Naive thymus-derived CD4-positive, alpha-beta T cell (primary cell): ENCODE measurements at places on chromosomes 5 and 9. TPM values are rescaled to one million over a fixed set of nuclear protein-coding genes. Genes with fewer than 3 reads are reported as not detected.

GRCh38 chr9:75230469-75230868 is 142.2 kb downstream of the OSTF1 start:
- DNase-seq: no peak

- DNase-seq: no peak
Observed at GRCh38 chr9:8095672-8096086, 296.1 kb upstream of the DMAC1 start.

GRCh38 chr5:133746834-133747233 is 134.5 kb upstream of the FSTL4 start:
- DNase-seq: no peak

DNA sequence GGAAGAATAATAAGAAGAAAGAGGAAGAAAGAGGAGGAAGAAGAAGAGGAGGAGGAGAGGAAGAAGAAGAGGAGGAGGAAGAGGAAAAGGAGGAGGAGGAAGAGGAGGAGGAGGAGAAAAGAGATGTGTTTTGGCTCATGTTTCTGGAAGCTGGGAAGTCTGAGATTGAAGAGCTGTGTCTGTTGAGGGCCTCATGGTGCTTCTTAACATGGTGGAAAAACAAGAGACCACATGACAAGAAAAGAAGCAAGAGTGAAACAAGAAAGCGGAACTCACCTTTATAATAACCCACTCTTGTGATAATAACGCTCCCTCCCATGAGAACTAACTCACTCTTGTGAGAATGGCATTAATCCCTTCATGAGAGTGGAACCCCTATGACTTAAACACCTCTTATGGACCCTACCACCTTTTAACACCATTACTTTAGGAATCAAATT is 36.1 kb upstream of the RANBP6 start:
- no peak for DNase-seq

Gene CAPSL
- total RNA-seq: not detected

Gene IL9
- not detected for total RNA-seq

Gene KLF9
- total RNA-seq: 10.4 and 12.6 TPM in 2 replicates

- DNase-seq: no peak
Observed at GRCh38 chr9:17632994-17633393, 54.1 kb downstream of the SH3GL2 start.

- DNase-seq: no peak
Observed at GRCh38 chr9:130499804-130500263, 55.1 kb downstream of the ASS1 start.

DNA sequence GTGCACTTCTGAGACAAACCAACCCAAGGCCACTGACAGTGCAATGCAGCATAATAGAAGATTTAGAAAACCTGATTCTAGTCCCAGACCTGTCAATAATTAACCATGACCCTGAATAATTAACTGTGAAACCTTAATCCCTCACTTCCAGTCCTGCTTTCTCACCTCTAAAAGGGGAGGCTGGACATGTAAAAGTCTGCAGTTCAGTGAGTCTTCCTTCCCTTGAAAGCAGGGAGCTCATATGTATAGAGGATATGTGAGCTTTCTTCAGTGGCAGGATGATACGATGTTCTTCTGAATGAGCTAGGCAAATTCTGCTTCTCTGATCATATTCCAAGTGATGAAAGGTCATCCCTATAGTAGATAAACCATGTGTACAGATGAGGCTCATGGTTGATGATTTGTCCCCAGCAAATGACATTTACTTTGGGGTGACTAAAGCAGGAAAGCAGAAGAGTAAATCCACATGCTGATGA is 2.9 kb downstream of the KCNV2 start:
- DNase-seq: no peak

- DNase-seq: no peak
Observed at GRCh38 chr9:135805422-135806022, 101.8 kb downstream of the CAMSAP1 start.

Gene TAL2
- not detected for total RNA-seq

DNA sequence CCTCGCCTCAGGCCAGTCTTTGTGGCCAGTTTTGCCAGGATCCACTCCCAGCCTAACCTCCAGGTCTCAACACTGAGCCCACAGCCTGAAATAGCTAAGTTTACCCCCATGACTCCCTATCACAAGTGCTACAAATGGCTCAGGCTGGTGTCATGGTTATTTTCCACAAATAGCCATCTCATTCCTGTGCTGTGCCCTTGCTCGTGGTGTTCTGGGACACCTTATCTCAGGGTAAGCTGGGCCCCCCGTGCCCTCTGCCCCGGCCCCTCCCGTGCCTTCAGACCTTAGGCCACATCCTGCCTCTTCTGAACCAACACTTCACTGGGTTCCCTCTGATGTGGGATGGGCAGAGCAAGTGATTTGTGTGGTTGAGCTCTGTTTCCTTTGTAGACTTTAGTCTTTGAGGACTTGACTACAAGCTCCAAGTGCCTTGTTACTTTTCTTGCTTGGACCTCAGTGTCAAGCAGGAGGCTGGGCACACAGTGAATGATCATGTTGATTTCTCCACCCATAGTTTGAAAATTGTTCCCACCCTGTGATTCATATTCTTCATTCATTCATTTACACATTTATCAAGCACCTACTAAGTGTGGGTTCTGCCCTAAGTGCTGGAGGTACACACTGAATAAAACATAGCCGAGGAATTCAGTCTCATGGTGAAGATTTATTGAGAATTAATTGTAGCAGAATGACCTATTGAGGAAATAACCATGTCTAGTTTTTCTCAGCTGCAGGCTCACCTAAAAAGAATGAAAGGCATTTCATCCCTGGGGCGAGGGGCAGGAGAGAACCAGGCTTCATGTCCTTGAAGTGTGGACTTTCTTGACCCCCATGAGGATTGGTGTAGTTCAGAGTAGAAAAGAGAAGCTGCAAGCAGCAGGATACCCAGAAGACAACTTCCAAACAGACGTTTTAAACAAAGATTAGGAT is 84.5 kb upstream of the CTNNA1 start:
- peak; percentile 20 for DNase-seq

Gene FBN2
- total RNA-seq: 0.73 TPM

Gene MEF2C
- 0.05 and 0.07 TPM in 2 replicates for total RNA-seq

- DNase-seq: no peak
Observed at GRCh38 chr9:134282138-134282650, 44.1 kb upstream of the RXRA start.

DNA sequence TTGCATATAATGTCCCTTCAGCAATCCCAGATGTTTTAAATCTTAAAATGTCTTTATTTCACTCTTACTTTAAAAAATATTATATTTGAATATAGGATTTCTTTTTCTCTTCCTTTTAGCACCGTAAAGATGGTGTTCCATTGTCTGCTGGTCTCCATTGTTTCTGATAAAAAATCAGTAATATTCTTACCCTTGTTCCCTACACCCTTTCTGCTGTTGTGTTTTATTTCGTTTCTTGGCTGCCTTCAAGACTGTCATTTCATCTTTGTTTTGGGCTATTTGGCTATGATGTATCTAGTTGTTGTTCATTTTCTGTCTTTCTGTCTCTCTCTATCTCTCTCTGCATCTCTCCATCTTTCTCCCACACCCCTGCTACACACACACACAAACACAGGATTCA is 197.9 kb downstream of the IRX2 start:
- DNase-seq: no peak

- peak; percentile 8 for DNase-seq
Observed at GRCh38 chr9:130343445-130343918, 77.9 kb downstream of the HMCN2 start.

GRCh38 chr5:67297376-67297775 is 100.8 kb upstream of the CD180 start:
- DNase-seq: no peak

Gene ERMP1
- total RNA-seq: 37.1 and 37.5 TPM in 2 replicates

DNA sequence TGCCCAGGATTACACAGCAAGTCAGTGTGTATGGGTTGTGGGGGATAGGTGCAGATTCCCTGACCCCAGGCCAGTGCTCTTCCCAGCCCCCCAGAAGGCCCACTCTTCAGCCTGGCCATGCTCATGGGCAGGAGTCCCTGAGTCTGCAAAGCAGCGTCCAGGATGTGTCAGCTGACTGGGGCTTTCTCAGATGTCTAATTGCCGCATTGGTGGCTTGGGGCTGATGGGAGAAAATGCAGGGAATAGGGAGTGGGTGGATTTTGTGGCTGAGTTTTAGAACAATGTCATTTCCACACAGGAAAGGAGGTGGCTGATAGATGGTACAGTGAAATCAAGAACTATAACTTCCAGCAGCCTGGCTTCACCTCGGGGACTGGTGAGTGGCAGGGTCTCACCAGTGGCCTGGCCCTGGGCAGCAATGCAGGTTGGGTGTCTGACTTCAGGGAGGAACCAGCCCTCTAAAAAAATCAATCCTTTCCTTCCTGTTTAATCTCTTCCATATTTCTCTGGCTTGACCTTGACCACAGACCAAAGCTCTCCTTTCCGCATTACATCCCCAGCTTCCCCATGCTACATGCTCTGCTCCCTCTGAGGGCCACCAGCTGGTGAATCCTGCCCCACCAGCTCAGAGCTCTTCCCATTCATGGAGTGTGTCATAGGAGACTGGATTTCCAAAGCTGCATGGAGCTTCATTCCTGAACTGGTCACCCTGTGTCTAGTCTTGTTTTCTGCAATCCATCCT is 14.2 kb downstream of the GLIPR2 start:
- no peak for DNase-seq

Gene SCGB3A2
- total RNA-seq: not detected

Gene MSANTD3
- 13.4 TPM for total RNA-seq

- no peak for DNase-seq
Observed at GRCh38 chr5:163978897-163979296, 473.5 kb downstream of the MAT2B start.

Gene NSG2
- total RNA-seq: not detected

- no peak for DNase-seq
Observed at GRCh38 chr5:104084896-104085295, 522.3 kb upstream of the NUDT12 start.

- DNase-seq: no peak
Observed at GRCh38 chr5:26014206-26014605, 1024.2 kb downstream of the CDH9 start.

Gene IL4
- 6.0 TPM for total RNA-seq

GRCh38 chr9:109258481-109259302 is 62.2 kb downstream of the EPB41L4B start:
- DNase-seq: no peak

- DNase-seq: no peak
Observed at GRCh38 chr5:14834584-14835550, 36.7 kb downstream of the ANKH start.

DNA sequence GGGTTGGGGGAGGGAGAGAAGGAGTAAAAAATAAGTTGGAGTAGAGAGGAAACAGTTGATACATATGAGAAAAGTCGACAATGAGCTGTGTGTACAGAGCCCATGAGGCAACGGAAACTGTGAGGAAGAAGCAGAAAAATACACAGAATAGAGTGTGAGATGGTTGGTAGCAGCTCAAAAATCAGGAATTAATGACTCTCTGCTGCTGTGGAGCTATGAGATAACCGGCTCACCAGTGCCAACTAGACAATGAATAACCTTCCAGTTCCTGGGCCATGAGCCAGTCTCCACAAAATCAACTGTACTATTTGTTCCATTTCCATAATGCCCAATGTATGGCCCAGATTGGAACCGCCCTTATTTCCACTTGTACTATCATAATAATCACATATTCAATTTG is 53.1 kb upstream of the NREP start:
- DNase-seq: no peak

Gene PHAX
- 37.4 TPM for total RNA-seq

DNA sequence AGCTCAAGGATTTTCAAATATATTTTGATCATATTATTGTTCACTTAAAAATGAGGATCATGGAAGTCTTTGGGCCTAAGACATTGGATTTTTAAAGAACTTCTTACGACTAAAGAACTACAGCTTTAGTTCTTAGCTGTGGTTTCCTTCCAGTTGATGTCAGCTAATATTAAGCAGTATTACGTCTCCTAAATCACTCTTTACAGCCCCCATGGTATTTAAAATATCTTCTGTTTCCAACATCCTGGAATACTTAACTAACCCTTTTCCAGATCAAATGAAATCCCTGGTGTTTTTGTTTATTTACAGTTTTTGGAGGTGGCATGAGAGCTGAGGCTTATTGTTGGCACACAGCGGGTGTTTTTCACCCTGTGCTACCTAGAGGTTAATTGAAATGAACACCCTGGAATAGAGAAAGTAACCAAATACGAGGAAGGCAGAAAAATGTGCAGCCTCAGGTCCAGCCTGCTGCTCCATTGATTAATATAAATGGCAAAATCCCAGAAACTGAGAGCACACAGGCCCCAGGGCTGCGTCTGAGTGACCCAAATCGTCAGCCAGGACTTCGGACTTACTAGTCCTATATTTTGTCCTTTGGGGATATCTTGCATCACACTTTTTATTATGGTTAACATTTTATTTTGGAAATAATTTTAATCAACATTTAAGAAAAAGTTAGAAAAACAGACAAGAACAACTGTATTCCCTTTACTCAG is 52.3 kb upstream of the ICE1 start:
- no peak for DNase-seq

Gene PHYHD1
- total RNA-seq: 3.1 TPM

DNA sequence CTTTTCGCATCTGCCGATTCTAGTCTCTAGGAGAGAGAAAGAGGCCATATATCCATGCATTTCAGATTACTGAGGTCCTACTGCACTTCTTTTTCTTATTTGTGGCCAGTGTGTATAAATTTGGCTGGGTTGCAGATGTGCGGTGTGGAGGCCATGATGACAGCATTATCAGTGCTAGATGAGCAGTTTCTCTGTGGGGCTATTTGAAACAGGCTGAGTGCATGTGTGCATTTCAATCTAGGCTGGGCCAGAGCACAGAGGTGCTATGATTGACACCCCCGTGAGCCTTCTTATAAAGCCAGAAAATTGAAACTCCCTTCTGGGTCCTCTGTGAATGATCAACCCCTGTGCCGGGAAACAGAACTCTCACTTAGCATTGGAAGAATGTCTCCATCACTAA is 70.0 kb downstream of the TMEM252 start:
- no peak for DNase-seq

Gene CBY3
- not detected for total RNA-seq

Gene C9
- total RNA-seq: not detected in 2 replicates

Gene JAKMIP2
- 0.16 TPM for total RNA-seq

DNA sequence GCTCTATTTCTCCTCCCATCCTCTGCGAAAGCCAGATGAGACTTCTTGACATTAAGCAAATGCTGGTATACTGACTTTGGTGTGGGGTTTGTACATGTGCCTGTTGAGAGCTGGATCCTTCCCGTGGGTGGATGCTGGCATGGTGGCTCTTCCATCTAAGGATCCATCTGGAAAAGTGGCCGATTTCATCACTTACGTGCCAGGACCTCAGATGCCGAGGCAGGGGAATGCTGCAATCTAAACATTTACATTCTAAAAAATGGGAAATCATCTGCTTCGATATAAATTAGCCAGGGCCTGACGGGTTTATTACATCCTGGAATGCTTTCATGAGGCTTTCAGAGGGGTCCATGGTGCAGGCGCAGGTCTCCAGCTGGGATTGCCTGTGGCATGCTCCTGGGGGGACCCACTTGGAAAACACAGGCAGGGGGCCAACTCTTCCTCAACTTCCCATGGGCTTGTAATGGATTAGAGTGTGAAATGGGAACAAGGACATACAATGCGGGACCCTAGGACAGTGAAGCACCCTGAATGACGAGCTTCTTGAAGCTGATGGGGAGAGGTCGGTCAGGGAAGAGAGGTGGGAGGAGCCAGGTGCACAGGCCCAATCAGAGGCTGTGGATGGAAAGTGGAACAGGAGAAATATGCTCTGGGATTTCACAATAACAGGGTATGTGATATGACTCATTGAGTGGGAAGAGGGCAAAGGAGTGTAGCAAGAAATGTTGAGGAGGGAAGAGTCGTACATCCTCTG is 105.5 kb upstream of the PITX1 start:
- no peak for DNase-seq

Gene PAM
- 31.0 TPM for total RNA-seq

Gene RABGAP1
- 45.0 TPM for total RNA-seq
